Activated CD4-positive, CD25-positive, alpha-beta regulatory T cell treated with anti-CD3 and anti-CD28 coated beads, Interleukin-2, amount 50 U/mL, for 16 hours (primary cell): ENCODE measurements at places on chromosomes 3 and 15.

DNA sequence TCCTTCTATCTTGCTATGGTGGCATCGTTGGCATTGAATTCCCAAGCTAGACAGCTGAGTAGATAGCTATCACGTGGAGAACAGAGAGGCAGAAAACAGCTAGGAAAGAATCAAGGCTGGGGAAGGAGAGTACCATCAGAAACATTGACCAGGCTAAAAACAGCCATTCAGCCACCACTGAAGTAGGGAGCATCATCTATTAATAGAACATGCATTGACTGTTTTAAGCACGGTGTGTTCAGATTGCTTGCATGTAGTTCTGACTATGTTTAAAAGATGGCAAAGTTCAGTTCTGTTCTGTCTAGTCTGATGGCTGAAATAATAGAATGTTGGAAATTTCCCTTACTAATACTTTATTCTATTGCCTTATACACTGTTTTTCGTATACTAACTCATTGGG is 413.0 kb downstream of the GABRB3 start:
- no peak for DNase-seq

- no peak for DNase-seq
Measured at GRCh38 chr3:124517306-124517705, 212.9 kb upstream of the UMPS start.

DNA sequence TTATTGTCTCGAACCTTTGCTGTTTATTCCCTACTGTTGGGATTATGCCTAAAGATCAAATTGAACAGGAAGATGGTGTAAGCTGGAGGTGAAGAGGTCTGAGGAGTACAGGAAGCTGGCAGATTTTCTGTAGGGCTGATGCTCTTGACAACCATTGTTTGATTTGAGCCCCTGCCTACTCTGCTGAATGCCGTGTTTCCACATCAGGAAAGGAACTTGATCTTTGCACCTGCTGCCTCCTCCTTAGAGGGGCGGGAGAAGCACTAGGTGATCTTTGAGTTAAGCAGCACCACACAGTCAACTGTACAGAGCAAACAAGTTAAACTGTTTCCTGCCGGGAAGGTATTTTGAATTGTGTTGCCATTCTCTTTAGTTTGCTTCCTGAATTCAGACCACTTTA is 364.6 kb upstream of the EPHA6 start:
- no peak for DNase-seq

- DNase-seq = no peak
Measured at GRCh38 chr3:113151461-113152031, 59.8 kb upstream of the BOC start.

- DNase-seq = no peak
Measured at GRCh38 chr3:66962664-66963063, 35.4 kb upstream of the KBTBD8 start.

DNA sequence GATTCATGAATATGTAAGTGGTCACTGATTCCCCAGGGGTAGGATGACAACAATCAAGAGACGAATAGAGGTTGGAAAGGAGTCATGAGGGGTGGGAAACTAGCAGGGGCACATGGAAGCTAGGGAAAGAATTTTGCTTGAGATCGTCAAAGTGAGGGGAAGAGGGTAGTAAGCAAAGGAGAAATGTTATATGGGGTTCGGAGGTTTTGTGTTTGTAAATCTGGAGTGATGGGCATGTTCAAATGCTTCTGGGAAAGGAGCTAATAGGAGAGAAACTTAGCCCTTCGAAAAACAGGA is 7.9 kb downstream of the RPL14 start:
- DNase-seq = no peak

DNA sequence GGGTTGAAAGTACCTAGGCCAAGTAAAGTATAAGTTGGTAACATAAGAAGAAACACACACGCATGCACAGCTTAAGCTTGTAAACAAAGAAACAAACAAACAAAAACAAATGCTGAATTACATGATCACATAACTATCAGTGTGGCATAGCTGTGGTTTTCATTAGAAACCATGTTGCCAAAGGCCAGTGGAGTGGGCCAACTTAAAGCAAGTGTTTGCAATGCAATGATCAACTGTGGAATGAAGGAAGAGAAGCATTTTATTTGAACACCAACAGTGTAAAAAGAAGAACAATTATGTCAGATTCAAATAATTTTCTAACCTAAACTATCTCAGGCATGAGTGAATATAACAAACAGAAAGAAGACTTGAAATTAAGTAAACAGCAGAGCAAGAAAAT is 199.4 kb upstream of the STRIT1 start:
- no peak for DNase-seq

- no peak for DNase-seq
Measured at GRCh38 chr3:157447026-157447694, 10.5 kb downstream of the PTX3 start.

DNA sequence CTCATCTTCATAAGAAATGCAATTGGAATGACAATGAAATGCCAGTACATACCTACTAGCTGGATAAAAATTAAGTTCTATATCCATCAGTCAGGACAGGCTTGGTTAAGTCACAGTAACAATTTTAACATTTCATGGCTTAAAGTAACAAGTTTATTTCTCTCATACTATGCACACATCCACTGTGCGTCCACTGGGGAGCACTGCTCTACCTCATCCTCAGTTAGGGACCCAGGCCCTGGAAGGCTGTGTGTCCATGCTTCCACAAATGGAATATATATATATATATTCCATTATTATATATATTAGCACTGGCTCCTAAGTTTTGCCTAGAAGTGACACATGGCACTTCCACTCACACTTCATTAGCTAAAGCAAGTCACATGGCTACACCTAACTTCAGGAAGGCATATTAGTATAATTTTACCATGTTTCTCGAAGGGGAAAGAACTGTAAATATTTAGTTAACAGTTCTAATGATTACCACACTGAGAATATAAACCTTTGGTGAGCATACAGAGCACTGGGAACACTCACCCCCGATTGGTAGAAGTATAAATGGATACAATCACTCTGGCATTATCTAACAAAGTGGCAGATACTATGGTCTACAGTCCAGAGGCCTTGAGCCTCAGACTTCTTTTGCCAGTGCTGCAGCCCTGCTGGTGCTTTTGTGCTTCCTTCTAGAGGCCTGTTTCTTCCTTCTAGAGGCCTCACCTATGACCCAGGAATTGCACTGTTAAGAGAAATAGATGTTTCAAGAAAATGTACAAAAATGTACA is 28.6 kb downstream of the AP3S2 start:
- no peak for DNase-seq

- DNase-seq = no peak
Measured at GRCh38 chr3:177640319-177640965, 443.2 kb upstream of the TBL1XR1 start.

DNA sequence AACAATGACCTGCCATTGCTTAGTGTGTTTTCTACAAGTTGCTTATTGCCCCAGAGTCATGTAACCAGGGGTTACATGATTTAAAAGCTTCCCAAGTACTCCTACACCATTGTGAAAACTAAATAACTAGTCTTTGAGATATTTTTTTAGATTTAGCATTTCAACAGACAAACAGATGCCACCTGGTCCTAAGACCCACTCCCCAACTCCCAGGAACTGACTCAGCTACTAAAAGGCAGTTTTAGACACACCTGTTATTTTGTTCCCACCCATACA is 28.1 kb upstream of the KBTBD12 start:
- DNase-seq = no peak

DNA sequence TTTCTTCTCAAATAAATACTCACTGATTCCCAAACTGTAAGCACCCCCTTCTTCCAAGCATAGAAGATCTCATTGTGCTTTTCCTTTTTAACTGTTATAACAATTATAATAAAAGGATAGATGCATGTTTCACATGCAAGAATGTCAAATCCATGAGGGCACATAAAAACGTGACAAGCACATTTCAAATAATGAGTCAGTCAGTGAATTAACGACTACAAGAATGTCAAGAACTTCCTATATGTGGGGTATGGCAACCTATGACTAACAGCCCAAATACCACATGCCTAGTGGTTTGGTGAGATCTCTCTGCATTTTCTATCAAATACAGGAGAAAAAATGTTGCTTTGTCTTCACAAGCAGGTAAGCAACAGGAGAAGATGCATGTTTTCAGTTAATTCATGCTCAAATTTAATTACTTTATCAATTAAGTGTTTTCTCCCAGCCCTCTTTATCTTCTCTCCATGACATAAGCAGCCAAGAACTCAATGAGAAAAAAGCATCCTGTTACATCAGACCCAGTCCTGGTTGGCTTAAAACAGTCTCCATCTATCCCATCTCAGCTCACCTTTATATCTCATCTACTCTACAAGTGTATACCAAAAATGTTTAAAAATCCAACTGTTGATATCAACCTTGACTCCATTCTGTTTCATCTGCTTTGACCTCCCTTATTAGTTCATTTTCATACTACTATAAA is 181.5 kb upstream of the LMCD1 start:
- no peak for DNase-seq

GRCh38 chr3:185658504-185658912 is 72.4 kb downstream of the SENP2 start:
- DNase-seq = no peak

DNA sequence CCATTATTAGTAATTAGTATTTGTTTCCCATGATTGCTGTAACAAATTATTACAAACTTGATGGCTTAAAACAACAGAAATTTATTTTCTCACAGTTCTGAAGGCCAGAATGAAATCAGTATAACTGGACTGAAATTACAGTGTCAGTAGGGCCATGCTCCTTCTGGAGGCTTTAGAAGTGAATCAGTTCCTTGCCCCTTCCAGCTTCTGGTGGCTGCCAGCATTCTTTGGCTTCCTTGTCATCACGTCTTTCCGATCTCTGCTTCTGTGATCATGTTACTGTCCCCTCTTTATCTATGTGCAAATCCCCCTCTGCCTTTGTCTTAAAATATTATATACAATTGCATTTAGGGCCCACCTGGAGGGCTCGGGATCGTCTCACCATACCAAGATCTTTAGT is 92.0 kb downstream of the FOXB1 start:
- DNase-seq = no peak

GRCh38 chr3:30614943-30615342 is 8.5 kb downstream of the TGFBR2 start:
- no peak for DNase-seq

DNA sequence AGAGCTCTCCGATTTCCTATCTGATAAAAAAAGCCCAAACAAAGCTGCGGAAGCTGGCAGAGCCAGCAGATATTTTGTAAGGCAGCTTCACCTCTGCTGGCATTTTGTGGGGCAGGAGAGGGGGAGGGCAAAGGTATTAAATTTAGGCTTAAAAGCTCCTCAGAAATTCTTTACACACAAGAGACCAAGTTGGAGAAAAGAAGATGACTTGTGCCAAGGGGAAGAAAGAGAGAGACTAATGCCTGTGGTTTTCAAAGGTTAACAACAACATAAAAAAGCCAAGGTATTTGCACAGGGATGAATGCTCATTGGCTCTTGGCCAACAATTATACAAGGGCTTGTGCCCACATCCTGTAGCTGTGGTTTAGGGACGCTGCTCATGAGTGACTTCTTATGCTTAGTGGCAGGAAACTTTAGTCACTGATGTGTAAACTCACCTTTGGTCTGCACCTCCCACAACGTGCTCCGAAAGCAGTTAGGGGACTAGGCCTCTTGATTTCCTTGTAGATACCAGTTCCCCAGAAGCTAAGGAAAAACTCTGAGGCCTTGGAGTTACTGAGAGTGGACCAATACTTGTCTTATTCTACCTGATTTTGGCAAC is 152.9 kb downstream of the TPRG1 start:
- peak; percentile 70 for DNase-seq

GRCh38 chr3:79810581-79810980 is 42.8 kb upstream of the ROBO1 start:
- no peak for DNase-seq

DNA sequence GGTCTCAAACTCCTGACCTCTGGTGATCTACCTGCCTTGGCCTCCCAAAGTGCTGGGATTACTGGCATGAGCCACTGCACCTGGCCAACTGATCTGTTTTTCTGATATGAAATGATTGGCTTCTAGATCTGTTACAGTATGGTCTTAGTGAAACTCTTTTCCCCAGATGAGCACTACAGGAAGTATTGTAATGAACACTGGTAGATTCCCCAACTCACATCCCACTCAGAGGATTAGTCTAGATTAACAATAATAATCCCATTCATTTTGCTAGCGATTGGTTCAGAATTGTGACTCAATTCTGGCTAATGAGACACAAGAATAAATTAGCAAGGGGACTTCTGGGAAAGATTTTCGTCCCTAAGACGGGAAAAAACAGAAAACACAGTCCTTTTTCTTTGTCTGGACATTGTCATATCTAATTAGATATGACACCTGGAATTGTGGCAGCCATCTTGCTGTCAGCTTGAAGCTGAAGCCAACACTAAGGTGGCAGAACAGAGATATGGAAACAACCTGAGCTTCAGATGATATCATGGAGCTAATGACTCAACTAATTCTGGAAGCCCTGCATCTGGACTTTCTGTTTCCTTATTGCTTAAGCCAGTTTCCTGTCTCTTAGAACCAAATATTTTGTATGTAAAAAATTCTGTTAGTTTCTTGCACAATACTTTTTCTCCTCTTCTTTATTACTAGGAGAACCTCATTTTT is 17.4 kb upstream of the NPTN start:
- DNase-seq = no peak

DNA sequence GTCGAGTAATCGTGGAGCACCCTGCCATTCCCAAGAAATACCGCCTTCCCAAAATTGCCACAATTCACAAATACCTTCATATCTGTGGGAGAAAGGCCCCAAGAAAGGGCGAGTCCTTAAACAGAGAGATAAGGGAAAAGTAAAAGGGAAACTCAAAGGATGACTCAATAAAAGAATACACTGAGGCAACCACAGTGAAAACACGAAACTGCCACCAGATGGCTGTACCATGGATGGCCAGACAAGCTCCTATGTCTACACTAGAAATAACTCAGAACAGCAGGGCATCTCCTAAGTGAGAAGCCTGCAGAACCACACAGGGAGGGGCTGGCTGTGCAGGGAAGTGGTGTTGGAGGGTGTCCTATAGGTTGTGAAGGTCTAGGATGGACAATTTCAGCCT is 25.0 kb downstream of the SRGAP3 start:
- no peak for DNase-seq
